ENCODE measurements at places on chromosomes 16 and 17.

- no peak for DNase-seq
These were observed 9.1 kb downstream of the LDHD start for GRCh38 chr16:75107505-75107904.

DNA sequence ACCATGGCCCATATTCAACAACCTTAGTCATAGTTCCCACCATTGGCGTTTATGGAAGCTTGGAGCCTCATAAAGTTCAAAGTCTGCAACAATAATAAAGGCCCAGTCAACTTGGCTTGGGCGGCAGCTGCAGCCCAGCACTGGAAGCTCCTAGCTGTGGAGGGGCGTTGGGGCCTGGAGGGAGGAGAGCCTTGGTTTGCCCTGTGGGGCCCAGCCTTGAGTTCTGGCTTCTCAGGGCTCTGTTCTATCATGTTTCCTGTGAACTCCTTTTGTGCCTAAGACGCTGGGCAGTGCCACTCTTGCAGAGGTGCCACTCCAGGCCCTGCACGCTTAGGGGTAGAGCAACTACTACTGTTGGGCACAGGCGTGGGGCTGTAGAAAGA lies 927 bp upstream of the ENGASE start:
- no peak for DNase-seq

GRCh38 chr16:70574595-70575271 lies 51.1 kb downstream of the SF3B3 start:
- no peak for DNase-seq

DNA sequence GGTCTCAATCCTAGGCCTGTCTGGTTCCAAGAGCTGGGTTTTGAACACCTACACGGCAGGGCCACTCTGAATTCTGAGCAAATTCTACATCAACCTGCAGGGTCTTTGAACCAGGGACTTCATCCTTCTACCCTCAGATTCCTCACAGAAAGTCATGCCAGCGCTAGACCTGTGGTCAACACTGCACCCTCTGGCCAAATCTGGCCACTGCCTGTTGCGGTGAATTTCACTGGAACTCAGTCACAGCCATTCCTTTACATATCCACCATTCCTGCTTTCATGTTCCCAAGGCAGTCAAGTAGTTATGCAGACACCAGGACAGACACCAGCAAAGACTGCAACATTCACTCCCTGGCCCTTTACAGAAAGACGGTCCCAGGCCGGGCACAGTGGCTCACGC lies 144.6 kb downstream of the C16orf95 start:
- DNase-seq = no peak

GRCh38 chr17:75509528-75510258 lies 5.6 kb downstream of the CASKIN2 start:
- DNase-seq = no peak

- DNase-seq = no peak
These were observed 35.2 kb downstream of the CYTH1 start for GRCh38 chr17:78746949-78747269.

DNA sequence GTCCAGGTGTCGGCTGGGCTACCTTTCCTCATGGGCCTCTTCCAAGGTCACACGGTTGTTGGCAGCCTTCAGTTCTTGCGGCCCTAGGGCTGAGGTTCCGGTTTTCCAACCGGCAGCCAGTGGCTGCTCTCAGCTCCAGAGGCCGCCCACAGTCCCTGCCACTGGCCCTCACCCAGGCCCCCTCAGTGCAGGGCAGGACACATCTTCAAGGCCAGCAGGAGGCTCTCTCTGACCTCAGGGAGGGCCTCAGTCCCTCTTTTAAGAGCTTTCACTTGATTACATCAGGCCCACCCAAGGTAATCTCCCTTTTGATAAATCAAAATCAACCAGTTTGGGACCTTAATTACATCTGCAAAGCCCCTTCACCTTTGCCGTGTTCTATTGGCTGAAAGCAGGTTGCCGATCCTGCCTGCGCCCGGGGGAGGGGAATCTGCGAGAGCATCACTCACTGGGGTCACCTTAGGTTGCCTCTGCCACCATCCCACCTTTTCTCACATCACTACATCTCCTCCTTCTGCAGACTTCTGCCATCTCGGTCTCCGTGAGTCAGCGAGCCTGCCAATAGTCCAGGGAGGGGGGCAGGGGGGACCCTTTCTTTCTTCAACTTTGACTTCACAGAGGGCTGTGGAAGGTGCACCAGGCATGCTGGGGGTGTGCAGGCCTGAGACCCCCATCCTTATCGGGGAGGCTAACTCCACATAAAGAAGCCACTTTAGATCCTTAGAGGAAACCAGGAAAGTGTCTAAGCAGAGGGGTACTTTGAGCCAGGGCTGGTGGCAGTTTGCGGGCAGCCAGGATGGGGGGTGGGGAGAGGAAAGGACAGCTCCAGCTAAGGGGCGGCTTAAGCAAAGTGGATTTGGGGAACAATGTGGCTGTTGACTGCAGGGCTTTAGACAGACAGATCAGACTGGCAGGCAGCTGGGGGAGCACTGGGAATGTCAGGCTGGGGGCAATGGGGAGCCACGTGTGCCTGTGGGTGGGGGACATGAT lies 28.8 kb upstream of the NXPH3 start:
- no peak for DNase-seq

GRCh38 chr16:50354629-50355456 lies 13.9 kb downstream of the BRD7 start:
- no peak for DNase-seq

GRCh38 chr17:3998436-3998835 lies 34.2 kb upstream of the ATP2A3 start:
- no peak for DNase-seq

GRCh38 chr16:22264786-22265185 lies 32.4 kb upstream of the POLR3E start:
- no peak for DNase-seq

GRCh38 chr17:79804856-79805696 lies 8.2 kb upstream of the CBX8 start:
- no peak for DNase-seq

DNA sequence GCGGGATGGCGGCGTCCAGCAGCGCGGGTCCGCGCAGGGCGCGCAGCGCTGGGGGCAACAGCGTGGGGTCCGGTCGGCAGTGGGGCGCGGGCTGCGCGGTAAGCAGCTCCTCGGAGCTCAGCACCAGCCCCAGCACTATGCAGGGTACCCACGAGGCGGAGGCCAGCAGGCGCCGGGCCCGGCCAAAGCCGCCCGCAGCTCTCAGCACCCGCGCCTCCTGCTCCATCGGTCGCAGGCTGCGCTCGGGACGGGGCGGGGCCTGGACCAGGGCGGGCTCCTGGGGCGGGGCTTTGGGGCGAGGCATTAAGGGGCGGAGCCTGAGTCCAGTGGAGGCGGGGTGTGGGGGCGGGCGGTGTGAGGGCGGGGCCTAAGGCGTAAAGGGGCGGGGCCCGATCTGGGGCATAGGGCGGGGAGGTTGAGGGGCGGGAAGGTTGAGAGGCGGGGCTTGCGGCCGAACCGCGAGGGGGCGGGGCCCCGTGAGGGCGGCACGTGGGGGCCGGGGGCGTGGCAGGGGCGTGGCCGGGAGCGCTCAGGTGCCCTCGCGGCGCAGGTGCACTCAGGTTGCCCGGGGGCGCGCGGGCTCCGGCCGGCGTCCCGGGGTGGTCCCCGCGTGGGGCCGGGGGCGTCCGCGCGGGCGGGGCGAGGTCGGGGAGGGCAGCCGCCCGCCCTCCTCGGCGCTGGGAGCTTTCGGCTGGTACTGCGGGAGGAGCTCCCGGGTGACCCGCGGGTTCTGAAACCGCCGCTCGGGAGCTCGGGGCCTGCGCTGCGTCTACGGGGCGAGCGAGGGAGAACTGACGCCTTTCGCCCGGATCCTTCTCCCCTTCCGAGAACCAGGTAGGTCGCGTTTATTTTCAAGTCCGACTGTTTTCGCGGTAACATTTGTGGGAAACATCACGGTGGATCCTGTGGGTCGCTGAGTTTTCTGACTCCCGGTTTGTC lies 1.4 kb upstream of the SLC22A31 start:
- DNase-seq = peak; percentile 64

- no peak for DNase-seq
These were observed 835.3 kb upstream of the EEF2KMT start for GRCh38 chr16:5932906-5933305.

- DNase-seq = no peak
These were observed 17.8 kb downstream of the TSPOAP1 start for GRCh38 chr17:58310511-58311428.

DNA sequence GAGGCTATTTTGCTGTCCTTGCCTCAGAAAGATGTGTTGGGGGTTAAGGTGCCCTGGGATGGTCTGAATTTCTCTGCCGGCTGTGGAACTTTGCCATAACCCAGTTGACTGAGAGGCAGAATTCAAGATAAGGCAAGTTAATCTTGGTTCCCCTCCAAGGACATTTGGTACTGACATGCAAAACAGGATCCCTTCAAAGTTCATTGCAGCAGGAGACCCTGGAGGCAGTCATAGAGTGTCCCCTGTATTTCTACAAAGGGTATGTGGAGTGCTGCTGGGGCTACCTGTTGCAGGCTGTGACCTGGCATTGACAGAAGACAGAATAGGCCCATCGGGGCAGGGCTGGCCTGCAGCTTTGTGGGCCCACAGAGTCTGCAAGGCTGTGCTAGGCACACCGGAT lies 135.6 kb upstream of the IRX3 start:
- DNase-seq = no peak

DNA sequence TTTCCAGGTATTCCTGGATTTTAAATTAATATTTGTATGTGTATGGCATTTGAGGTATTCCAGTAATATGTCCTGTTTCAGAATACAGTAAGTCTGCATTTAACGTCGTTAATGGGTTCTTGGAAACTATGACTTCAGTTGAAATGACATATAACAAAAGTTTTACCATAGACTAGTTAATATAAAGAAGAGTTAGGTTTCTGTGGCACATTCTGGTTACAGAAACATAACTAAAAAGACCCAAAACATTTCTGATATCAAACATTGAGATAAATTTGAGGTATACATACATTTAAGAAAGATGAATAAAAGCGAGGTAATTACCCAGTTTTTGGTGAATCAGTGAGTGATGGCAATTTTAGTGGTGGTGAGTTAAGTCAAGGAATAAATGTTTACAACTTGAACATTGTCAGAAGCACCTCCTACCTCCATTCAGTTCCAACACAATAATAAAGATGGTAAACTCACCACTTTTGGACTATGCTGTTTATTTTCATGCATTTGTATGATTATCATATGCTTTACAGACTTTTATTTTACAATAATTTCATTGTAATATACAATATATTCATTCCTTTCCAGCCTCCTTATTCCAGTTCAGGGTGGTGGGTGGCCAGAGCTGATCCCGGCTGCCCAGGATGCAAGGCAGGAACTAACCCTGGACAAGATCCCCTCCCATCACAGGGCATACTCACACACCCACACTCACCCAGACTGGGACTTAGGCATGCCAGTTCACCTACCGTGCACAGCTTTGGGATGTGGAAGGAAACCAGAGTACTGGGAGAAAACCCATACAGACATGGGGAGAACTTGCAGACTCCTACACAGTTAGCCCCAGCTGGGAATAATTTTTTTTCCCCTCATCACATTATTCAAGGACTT lies 9.7 kb downstream of the LUC7L3 start:
- DNase-seq = no peak

DNA sequence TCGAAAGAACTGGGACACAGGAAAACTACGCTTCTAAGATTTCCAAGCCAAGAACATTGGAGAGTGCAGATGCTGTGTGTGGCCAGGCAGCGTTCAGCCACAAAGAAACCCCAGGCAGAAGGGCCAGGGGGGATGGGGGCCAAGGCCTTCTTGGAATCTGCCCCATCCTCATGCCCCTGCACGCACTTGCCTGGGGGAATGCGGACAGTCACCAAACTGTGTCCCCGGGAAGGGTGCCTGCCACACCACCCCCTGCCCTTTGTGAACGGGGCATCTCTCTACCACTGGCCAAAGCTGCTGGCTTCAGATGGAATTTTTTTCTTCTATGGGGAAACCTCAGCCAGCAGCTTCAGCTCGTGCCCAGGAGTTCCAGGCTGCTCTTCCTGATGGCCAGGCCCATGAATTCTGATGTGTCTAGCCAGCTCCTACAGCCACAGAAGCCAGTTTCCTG lies 32.0 kb upstream of the DNAH17 start:
- DNase-seq = no peak

GRCh38 chr17:28112181-28112580 lies 69.7 kb downstream of the NLK start:
- no peak for DNase-seq

GRCh38 chr17:7586673-7587419 lies 3.0 kb downstream of the SOX15 start:
- DNase-seq = no peak

- DNase-seq = no peak
These were observed 344.4 kb downstream of the SHISA9 start for GRCh38 chr16:13245713-13246377.

GRCh38 chr16:26334218-26335111 lies 642.7 kb downstream of the HS3ST4 start:
- no peak for DNase-seq

GRCh38 chr16:2152695-2153506 lies 2.7 kb upstream of the TRAF7 start:
- DNase-seq = no peak

DNA sequence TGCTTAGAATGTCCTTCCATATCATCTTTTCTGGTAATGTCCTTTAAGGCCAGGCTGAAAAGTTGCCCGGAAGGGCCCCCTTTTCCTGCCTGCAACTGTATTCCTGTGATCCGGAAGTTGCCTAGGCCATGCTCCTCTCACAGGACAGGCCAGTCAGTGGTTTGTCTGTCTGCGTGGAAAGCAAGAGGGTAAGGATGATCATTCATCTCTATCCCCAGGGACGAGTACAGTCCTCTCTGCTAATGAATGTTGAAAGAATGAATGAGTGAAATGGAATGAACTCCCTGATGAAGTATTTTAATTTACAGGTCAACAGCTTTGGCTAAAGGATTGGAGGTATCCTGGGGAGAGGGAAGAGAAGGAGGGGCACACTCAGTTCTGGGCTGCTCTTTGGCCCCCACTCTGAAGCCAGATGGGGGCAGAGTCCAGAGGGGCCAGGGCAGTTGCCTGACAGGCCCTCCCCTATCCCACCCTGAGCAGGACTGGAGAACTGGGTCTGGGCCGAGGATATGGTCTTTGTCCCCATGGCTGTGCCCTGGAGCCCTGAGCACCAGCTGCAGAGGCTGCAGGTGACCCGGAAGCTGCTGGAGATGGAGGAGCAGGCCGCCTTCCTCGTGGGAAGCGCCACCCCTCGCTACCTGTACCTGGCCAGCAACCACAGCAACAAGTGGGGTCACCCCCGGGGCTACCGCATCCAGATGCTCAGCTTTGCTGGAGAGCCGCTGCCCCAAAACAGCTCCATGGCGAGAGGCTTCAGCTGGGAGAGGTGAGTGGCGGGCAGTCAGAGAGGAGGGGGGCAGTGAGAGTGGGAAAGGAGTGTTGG lies 3.2 kb downstream of the AOC3 start:
- DNase-seq = no peak

- DNase-seq = no peak
These were observed 16.3 kb upstream of the AKAP1 start for GRCh38 chr17:57068707-57069106.

DNA sequence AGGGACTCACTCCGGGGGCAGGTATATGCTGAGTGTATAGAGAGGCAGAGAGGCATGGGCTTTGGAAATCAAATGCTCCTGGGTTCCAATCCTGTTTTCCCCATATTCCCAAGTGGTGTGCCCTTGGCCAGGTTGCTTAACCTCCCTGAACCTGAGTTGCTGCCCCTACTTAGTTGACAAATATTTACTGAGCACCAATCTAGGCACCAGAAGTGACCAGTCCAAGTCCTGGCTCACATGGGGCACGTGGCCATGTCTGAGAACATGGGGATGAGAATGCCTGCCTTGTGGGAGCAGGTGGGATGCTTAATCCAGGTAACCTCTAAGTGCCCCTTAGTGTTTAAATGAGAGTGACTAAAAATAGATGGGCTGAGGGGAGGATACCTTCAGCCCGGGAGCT lies 4.2 kb downstream of the SOCS3 start:
- DNase-seq = no peak

Data from iris pigment epithelial cell (primary cell).